Left renal pelvis (tissue), 4 donors: ENCODE measurements at places on chromosomes 13 and 19. TPM values are rescaled to one million over a fixed set of nuclear protein-coding genes. Genes with fewer than 3 reads are reported as not detected.

- no peak for DNase-seq
Observed at GRCh38 chr19:19185853-19186740, 5.9 kb downstream of the BORCS8 start.

TNFSF13B gene
- polyA plus RNA-seq = 1.6 TPM

DNA sequence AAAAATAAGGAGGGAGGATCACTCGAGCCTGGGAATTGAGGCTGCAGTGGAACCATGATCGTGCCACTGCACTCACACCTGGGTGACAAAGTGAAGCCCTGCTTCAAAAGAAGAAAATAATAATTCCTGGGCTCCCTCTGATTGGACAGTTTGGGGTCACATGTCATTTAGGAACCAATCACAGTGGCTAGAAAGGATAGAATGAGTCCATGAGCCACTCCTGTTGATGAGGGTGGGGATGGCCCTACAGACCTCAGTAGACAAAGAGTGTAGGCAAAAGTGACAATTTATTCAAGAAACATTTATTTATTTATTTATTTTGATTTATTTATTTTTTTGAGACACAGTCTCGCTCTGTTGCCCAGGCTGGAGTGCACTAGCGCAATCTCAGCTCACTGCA is 26.8 kb upstream of the ADGRE5 start:
- DNase-seq = no peak

- no peak for DNase-seq
Observed at GRCh38 chr13:77696006-77696878, 1.2 kb upstream of the SLAIN1 start.

- no peak for DNase-seq
Observed at GRCh38 chr13:99911965-99912566, 59.5 kb downstream of the ZIC5 start.

DNA sequence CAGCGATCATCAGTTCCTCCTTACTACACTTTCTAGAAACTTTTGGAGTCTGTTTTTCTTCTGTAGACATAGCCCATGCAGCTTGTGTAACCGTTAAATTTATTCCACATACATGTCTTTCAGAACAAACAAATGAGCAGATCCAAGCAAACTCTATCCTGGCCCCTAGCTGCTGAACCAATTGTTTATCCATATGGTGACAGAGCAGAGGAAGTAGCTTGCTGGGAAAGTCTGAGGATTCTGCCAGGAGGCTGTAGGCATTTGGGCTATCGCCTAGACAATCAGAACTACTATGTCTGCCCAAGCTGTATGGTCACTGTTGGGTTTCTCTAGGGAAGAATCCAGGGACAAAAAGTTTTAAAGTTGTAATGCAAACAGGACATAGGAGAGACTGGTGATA is 343.7 kb downstream of the SPRY2 start:
- no peak for DNase-seq

RYR1 gene
- 4.4 TPM for polyA plus RNA-seq

- DNase-seq = no peak
Observed at GRCh38 chr13:33230178-33230881, 55.2 kb downstream of the STARD13 start.

RNU6-9 gene
- not detected for polyA plus RNA-seq

- DNase-seq = no peak
Observed at GRCh38 chr19:32924200-32924599, 47.6 kb downstream of the CEP89 start.

DNA sequence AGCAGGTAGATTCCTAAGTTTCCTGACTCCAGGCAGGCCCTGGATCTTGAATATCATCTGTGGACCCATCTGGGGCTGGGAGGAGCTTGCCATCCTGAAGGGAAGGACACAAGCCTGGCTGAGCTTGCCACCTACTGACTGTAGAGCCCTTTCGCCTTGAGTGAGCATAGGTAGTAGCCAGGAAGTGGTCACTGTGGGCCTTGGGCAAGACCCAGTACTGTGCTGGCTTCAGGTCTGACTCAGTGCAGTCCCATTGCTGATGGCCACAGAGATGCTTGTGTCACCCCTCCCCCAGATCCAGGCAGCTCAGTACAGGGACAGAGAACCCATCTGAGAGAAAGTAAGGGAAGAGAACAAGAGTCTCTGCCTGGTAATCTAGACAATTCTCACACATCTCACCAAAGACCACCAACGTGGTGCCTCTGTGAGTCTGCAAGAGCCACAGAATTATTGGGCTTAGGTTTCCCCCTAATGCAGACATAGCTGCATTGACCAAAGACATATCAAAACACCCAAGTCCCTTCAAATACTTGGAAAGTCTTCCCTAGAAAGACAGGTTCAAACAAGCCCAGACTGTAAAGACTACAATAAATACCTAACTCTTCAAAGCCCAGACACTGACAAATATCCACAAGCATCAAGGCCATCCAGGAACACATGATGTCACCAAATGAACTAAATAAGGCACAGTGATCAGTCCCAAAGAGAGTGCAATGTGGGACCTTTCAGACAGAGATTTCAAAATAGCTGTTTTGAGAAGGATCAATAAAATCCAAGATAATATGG is 108.2 kb upstream of the WASF3 start:
- no peak for DNase-seq

DOCK6 gene
- polyA plus RNA-seq = 37.4 TPM

DNA sequence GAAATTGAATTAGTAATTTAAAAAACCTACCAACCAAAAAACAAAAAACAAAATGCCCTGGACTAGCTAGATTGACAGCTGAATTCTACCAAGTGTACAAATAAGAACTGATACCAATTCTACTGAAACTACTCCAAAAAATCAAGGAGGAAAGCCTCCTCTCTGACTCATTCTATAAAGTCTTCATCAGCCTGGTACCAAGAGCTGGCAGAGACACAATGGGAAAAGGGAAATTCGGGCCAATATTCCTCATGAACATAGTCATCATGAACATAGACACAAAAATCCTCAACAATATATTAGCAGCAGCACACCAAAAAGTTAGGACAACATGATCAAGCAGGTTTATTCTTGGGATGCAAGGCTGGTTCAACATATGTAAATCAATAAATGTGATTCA is 2667.7 kb upstream of the PCDH20 start:
- no peak for DNase-seq

DNA sequence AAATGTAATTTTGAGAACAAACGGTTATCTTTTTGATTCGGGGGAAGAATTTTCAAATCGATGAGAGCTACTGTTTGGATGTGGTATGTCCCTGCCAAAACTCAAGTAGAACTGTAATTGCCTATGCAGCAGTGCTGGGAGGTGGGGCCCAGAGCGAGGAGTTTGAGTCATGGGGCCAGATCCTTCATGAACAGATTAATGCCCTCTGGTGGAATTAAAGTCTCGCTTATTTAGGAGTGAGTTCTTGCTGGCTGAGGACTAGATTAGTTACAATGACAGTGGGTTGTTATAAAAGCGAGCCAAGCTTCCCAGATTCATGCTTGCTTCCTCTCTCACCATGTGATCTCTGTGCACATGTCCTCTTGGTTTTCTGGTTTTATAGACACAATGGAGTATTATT is 11.8 kb upstream of the PRR20A start:
- no peak for DNase-seq

DNA sequence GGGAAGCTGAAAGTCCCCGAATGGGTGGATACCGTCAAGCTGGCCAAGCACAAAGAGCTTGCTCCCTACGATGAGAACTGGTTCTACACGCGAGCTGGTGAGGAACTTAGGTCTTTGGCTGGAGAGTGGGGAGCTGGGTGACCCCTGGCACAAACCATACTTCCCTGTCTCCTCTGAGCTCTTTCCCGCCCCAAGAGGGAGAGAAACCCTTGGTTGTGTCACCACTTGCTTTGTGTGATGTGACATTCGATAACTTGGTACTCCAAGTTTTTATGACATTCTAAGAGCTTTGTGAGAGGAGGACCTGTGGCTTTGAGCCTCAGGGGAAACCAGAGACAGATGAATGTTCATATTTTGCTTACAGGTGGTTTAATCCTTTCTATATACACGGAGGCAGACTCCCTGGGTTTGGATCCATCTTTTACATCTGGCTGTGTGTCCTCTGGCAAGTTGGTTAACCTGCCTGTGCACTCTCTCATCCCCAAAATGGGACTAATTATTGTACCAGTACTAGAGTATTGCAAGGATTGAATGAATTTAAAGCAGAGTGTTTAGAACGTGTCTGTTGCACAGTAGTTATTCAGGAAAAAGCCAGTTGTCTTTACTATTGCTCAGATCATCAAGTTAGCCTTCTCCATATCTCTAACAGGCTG is 1.2 kb downstream of the RPS19 start:
- DNase-seq = no peak

SMAD9 gene
- 32.3 TPM for polyA plus RNA-seq

OPA3 gene
- 6.4 TPM for polyA plus RNA-seq

- no peak for DNase-seq
Observed at GRCh38 chr13:44181931-44182330, 191.7 kb upstream of the SERP2 start.

- DNase-seq = no peak
Observed at GRCh38 chr13:25281193-25281934, 5.9 kb downstream of the MTMR6 start.

DNA sequence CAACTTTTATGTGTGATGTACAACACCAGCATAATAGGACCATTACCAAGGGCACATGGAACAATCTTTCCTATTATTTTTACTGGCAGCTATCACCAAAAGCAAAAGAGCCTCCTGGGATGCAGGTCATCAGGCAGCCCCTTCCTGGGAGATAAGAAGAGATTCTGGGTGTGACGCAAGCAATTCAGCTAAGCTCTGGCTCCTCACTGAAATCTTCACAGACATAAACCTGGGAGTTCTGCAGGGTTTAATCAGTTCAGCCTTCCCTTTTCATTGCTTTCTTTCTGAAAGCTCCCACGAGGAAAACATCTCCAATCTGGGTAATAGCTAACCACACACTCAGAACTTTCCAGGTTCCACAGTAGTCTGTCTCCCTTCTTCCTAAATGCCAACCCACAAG is 341.1 kb downstream of the ENOX1 start:
- DNase-seq = no peak

PTPRH gene
- polyA plus RNA-seq = 2.8 TPM

DNA sequence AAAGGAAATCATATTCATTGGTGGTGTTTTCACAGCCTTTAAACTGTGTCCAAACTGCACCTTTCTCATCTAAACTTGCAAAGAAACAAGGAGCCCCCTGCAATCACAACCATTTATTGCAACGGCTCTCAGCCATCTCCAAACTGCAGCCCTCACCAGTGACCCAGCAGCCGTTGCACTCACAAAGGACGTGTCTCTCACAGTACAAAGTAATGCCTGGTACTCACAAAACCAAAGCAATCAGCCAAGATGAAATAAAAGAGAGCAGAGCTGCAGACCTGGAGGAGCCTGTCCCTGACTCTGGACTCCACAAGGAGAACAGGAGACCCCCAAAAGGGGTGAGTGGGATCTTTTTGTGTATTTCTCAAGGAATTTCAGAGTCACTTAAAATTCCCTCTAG is 20.2 kb upstream of the CEACAM21 start:
- no peak for DNase-seq

DNA sequence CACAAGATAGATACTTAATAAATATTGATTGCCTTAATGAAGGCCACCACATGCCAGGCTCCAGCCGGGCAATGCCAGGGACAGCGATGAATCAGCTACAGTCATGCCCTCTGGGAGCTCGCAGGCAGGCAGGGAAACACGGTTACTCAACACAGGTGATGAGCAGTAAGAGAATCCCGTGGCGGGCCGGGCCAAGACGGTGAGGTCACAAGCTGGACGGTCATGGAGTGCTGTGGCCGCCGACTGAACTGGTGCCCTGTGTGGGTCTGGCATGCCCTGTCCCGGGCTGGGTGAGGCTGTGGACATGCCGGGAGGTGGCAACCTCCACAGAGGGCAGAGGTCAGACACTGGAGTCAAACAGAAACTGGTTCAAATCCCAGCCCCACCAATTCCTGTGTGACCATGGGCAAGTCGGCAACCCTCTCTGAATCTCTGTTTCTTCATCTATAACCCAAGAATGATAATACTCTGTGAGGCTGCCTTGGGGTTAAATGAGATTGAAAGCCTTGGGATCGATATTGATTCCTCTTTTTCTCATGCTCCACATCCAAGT is 13.2 kb upstream of the PAK4 start:
- DNase-seq = no peak

KLK14 gene
- 0.16 TPM for polyA plus RNA-seq

PLPPR3 gene
- 10.8 TPM for polyA plus RNA-seq

ETHE1 gene
- polyA plus RNA-seq = 22.2 TPM

KLK6 gene
- 56.0 TPM for polyA plus RNA-seq

- no peak for DNase-seq
Observed at GRCh38 chr13:107568181-107568580, 647.2 kb downstream of the LIG4 start.

GRCh38 chr13:40940841-40941240 is 78.3 kb downstream of the ELF1 start:
- no peak for DNase-seq

DNA sequence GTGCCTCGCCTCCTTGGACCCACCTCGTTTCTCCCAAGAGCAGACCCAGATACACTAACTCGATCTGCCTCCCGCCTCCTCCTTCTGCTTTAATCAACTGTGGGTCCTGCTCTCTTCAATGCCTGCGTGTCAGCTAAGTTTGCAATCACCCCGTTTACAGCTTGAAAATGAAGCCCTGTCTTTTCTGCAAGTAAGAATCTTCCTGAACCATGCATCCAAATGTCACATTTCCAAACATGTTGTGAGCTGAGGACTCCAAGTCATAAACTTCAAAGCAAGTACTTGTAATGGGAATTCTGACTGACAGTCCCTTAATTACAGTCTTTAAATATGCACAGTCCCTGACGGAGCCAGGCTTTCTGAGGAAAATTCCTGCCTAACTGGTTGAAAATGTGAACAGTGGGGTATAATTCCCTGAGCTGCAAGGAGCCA is 154.9 kb upstream of the UQCRFS1 start:
- no peak for DNase-seq

DNA sequence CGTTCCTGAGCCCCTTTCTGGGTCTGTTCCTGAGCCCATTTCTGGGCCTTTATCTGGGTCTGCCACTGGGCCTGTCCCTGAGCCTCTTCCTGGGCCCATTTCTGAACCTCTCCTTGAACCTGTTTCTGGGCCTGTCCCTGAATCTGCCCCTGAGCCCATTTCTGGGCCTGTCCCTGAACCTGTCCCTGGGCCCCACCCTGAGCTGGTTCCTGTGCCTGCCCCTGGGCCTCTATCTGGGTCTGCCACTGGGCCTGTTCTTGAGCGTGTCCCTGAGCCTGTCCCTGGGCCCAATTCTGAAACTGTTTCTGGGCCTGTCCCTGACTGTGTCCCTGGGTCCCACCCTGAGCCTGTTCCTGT is 40.4 kb upstream of the GRTP1 start:
- DNase-seq = no peak
